ENCODE measurements at places on chromosomes 1 and 21.

- DNase-seq = no peak
Measured at GRCh38 chr1:154418062-154418921, 13.1 kb downstream of the IL6R start.

DNA sequence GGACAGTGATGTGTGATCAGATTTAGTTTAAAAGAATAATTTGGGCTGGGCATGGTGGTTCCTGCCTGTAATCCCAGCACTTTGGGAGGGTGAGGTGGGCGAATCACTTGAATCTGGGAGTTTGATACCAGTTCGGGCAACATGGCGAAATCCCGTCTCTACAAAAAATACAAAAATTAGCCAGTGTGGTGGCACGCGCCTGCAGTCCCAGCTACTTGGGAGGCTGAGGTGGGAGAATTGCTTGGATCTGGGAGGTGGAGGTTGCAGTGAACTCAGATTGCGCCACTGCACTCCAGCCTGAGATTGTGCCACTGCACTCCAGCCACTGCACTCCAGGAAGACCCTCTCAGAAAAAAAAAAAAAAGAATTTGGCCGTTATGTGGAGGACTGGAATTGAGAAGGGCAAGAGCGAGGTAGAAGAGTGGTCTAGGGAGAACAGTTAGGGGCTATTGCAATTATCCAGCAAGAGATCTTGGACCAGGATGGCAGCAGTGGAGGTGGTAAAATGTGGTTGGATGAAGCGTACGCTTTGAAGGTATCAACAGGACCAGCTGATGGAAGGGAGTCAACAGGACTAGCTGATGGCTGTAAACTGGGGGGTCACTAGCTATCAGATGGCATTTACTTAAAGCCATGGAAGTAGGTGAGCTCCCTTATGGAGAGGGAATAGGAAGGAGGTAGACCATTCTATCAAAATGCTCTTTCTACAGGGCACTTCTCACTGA, 9.6 kb downstream of the BTBD19 start:
- DNase-seq = no peak

DNA sequence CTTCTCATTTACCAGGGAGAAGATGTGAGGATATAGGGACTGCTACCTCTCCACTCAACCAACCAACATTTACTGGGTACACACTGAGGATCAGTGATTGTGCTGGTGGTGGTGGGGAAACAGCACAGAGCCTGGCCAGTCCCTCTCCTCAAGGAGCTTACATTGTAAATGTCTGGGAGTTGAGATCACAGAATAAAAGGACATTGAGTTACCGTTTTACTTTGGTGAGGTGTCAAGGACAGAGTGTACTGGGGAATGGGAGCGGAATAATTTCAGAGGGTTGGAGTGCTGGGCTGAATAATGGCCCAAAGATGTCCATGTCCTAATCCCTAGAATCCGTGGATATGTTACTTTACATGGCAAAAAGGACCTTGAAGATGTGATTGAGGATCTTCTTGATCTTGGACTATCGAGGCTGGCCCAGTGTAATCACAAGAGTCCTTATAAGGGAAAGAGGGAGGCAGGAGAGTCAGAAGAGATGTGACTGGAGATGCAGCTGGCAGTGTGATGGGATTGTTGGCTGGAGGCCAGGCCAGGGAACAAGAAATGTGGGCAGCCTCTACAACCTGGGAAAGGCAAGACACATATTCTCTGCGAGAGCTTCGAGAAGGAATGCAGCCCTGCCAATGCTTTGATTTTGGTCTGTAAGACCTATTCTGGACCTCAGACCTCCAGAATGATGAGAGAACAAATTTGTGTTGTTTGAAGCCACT, 26.6 kb upstream of the RWDD3 start:
- no peak for DNase-seq

GRCh38 chr1:162421258-162422164, 9.6 kb upstream of the SH2D1B start:
- DNase-seq = no peak

DNA sequence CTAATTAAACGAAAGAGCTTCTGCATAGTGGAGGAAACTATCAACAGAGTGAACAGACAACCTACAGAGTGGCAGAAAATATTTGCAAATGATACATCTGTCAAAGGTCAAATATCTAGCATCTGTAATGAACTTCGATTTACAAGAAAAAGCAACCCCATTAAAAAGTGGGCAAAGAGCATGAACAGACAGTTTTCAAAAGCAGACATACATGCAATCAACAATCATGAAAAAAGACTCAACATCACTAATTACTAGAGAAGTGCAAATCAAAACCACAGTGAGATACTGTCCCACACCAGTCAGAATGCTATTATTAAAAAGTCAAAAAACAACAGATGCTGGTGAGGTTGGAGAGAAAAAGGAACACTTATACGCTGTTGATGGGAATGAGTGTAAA, 103.2 kb downstream of the MAGI3 start:
- no peak for DNase-seq

DNA sequence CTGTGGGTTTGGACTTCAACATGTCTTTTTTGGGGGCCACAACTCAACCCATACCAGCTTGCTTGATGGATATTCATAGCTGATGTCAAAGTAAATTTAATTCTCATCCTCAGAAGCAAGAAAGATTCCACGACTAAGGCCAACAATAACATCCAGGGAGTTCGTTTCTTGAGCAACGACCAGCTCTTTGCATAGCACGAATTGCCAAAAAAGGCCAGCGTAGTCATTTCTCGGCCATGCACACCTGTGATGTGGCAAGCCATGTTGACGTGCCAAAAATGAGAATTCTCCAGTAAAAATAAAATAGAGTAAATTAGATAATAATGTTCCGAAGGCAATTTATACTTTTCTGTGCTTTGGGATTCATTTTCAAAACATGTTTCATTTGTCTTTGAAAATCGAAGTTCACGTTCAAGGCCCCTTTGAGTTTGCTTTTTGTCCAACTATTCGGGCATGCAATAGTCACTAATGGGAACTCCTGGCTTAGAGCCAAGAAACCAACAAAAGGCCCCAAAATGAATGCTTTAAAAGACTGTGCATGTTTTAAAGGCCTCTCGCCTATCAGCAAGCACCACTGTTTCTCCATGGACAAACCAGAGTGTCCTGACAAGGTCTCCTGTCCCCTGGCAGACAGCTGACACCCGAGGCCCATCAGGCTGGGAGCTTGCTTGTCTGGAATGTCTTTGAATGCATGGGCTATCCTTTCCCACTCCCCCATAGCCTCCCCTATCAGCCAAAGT, 14.4 kb upstream of the IGSF5 start:
- no peak for DNase-seq

DNA sequence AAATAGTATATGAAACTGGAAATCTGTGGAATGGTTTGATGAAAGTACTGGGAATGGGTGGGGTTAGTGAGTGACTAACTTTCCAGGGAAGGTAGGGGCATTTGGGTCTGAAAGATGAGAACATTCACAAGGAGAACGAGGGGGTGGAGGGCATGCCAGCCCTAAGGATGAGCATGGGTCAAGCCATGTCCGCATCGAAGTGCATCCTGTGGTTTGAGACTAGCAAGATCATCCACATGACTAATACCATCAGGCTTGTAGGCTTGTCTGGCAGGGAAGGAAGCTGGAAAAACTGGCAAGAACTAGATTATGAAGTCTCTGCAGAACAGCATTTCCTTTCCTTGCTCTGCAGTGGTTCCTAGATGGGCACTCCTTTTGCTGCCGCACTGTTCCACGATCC, 70.4 kb upstream of the UBE2U start:
- DNase-seq = no peak

DNA sequence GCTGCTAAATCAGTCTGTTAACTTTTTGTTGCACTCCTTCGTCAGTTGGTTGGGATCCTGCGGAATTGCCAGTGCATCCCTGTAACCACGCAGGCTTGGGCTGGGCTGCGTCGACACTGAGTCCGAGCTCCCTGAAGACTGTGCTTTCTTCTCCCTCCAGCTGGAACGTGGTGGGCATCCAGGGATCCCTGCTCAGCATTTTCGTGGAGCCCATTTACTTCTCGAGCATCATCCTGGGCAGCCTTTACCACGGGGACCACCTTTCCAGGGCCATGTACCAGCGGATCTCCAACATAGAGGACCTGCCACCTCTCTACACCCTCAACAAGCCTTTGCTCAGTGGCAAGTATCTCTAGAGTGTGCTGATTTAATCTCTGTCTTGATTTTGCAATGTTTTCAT, 83.3 kb downstream of the POFUT2 start:
- no peak for DNase-seq

DNA sequence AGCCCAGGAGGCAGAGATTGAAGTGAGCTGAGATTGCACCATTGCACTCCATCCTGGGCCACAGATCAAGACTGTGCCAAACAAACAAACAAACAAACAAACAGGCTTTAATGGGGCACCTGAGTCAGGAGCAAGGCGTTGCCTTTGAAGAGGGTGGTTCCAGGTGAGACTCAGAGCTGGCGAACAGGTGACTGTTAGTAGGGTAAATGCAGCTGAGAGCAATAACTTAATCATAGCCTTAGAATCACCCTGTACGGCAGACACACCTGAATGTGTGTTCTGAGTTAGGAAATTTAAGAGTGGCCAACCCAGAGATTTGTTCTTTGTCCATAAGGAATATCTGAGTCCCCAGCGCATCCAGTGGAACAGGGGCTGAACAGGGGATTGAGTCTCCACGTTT, 440.4 kb downstream of the RPS6KC1 start:
- DNase-seq = no peak

DNA sequence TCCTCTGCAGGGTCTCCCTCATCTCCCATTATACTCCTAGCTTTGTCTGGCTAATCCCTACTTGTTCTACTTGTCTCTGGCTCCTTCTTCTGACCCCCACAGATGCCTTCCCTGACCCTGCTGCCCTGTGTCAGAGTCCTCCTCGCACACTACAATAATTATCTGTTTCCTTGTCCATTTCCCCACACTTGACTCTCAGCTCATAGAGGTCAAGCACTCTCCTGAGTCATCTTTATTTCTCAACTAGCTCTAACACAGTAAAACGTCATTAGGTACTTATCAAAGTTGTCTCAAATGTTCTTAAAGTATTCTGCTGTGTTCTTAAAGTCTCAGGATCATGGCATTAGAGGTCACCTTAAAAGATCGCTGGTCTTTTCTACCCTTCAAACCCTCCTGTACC, 47.1 kb downstream of the C8A start:
- DNase-seq = no peak

DNA sequence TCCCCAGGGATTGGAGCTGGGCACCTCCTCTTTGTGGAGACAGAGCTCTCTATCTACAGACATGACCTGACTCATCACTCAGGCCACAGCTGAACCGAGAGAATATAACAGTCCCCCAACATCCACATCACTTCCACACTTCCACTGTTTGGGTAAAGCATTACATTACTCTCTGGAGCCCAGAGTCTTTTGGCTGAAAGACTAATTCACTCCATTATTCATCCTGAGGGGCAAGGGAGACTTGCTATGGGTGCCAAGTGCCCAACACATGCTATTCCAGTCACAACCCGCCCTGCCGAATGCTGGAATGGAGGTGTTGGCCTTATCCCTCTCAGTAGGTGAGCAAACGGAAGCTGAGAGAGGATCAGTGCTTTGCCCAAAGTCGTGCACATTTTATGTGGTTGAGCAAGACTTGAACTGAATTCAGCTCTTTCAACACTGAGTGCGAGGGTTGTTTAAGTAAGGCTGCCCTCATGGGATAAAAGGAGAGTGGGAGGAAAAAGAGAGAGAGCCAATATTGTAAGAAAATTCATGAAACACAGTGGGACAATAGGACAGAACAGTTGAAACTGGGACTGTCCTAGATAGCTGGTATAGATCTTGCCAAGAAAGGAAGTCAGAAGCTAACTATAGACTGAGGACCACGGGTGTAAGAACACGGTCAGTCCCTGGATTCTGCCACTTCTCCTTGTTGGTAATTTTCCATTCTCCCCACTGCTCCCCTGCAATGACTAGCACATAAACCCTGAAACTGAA, 13.5 kb upstream of the CHI3L1 start:
- no peak for DNase-seq

DNA sequence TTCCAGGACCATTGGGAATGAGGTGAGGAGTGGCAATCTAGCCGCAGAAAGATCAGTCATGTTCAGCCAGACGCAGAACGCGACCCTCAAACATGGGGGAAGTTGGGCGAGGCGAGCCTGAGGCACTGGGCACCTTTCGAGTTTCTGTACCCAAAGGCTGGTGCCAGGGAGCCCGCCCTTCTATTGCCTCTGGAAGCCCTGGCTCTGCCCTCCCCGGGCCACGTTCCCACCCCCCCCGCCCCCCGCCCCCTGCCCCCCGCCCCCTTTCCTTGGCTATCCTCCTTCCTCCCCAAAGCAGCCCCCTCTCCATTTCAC, 2.2 kb upstream of the ZBTB7B start:
- DNase-seq = no peak

DNA sequence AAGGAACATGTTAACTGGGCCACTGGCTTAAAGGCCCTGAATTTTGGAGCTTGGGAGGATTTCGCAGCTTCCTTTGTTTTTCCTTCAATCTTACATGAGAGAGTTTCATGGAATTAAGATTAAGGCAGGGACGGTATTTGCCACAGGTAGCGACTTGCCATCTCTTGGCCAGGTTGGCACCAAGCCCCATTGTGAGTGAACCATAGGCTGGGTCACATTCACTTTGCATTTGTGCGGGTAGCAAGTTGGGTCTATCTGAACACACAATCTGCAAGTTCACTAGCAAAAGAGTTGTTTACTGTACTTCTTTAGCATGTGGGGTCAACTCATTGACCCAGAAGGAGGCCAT, 106.2 kb upstream of the ATP1A1 start:
- DNase-seq = no peak

DNA sequence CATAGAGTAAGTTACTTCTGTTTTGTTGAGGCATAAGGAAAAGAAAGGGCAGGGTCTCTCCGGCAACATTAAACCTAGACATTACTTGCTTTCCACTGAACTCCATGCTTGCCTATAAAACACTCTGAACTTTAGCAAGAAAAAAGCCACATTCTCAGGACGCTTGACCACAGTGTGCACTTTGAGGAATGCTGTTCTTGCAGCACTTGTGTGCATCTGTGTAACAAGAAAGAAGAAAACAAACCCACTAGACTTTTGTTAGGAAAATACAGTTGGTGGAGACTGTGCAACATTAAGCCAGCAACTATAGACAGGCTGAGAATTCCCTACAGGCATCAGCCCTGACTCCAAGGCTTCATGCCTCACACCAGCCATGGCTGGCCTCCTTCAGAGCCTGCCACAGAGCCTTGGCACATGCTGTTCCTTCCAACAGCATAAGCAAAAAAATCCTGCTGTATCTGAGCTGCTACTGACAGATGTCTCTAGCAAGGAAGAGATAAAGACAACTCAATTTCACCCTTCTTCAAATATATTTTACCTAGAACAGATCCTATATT, 5.8 kb downstream of the PDZK1 start:
- no peak for DNase-seq

DNA sequence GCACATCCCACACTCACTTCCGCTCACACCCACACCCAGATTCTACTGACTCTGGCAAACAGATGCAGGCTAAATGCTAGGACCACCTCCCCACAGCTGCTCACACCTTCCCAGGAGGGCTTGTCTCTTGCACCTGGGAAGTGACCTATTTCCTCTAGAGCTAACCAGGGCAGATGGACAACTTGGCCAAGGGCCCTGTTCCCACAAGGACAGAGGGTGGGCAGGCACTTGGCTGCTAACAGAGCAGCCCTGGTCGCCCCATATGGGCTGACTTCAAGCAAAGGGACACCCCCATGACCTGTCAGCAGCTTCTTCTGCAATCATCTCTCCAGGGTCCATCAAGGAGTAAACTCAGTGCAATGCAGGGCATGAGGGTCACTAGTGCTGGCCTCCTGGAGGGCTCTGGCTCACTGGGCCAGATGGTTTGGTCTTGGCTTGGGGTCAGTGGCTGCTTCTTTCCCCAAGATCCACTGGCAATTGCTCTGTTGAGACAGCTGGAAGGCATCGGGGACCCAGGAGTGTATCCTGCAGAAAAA, 641.5 kb downstream of the PLPP3 start:
- DNase-seq = no peak

- DNase-seq = no peak
Measured at GRCh38 chr1:240691909-240692705, 80.2 kb upstream of the GREM2 start.
